ENCODE measurements at places on chromosomes 7 and 10.

DNA sequence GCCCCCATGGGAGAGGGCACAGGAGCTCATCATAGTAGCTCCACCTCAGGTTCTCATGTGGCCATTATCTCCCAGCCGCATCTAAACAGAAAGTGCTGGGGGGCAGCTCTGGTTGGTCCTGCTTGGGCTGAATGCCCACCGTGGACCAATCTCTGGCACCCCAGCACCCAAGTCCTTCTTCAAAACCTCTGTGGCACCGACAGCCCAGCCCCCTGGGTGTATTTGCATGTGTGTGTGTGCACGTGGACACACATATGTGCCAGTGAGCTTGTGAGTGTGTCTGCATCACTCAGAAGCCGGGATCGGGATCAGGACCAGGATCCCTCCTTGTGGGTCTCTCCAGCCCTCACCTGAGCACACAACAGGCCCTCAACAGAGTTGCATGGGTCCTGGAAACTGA is 68.2 kb downstream of the ALOX5 start:
- DNase-seq = no peak

- DNase-seq = no peak
Observed at GRCh38 chr10:86770412-86770960, 14.1 kb downstream of the BMPR1A start.

DNA sequence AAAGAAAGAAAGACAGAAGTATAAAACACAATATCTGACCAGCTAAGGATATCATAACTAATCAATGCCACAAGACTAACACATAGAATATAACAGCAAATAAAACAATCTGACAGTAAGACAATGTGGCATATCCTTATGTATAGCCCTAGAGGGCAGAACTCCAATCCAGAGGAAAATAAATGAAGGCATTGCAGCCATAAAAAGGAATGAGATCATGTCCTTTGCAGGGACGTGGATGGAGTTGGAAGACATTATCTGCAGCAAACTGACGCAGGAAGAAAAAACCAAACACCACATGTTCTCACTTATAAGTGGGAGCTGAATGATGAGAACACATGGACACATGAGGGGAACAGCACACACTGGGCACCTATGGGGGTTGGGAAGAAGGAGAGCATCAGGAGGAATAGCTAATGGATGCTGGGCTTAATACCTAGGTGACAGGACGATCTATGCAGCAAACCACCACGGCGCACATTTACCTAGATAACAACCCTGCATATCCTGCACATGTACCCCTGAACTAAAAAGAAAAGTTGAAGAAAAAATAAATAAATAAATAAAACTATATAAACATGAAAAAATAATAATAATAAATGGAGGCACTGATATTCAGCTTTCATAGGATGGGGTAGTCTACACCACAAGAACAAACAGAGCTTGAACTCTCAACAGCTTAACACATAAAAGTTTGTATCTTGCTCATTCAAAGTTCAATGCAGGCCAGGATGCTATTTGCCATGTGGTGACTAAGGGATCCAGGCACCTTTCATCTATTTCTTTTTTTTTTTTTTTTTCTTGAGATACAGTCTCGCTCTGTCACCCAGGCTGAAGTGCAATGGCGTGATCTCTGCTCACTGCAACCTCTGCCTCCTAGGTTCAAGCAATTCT is 66.1 kb upstream of the KAT6B start:
- no peak for DNase-seq

- no peak for DNase-seq
Observed at GRCh38 chr7:70487428-70487827, 644.5 kb upstream of the GALNT17 start.

GRCh38 chr7:106312099-106312871 is 27.5 kb upstream of the NAMPT start:
- no peak for DNase-seq

All from amygdala (tissue), 56 donors.